ENCODE measurements at places on chromosomes 16 and 17.

DNA sequence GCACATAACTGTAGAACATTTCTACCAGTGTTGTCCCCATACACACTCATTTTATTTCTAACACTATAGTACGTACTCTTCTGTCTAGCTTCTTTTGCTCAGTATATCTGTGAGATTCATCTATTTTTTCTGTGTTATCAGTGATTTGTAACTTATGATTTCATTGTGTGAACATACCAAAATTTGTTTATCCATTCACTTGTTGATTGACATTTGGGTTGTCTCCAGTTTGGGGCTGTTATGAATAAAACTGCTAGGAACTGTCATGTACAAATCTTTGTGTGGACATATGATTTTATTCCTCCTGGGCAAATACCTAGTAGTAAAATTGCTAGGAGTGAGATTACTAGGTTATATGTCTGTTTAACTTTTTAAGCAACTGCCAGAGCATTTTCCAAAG, 9.6 kb downstream of the CYB5B start:
- DNase-seq = no peak

DNA sequence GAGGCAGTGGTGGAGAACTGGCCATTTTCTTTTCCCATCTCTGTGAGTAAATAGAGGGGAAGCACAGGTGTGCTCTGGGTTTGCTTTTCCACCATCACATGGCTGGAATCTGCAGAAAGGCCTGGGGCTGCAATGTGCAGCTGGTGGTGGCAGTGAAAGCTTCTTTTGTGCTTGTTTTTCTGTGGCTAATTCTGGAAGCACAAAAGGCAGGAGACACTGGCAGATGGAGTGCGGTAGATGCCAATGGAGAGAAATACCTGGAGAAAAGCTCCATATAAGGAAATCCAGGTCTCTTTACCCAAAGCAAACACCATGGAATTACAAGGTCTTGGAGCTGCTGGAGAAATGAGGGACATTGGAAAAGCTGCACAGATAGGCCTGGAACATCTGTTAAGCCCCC, 146.9 kb downstream of the HAPSTR1 start:
- no peak for DNase-seq

- no peak for DNase-seq
Observed at GRCh38 chr16:55171241-55171640, 152.8 kb upstream of the IRX6 start.

GRCh38 chr17:17921192-17922069, 50.8 kb downstream of the TOM1L2 start:
- DNase-seq = peak; percentile 96

DNA sequence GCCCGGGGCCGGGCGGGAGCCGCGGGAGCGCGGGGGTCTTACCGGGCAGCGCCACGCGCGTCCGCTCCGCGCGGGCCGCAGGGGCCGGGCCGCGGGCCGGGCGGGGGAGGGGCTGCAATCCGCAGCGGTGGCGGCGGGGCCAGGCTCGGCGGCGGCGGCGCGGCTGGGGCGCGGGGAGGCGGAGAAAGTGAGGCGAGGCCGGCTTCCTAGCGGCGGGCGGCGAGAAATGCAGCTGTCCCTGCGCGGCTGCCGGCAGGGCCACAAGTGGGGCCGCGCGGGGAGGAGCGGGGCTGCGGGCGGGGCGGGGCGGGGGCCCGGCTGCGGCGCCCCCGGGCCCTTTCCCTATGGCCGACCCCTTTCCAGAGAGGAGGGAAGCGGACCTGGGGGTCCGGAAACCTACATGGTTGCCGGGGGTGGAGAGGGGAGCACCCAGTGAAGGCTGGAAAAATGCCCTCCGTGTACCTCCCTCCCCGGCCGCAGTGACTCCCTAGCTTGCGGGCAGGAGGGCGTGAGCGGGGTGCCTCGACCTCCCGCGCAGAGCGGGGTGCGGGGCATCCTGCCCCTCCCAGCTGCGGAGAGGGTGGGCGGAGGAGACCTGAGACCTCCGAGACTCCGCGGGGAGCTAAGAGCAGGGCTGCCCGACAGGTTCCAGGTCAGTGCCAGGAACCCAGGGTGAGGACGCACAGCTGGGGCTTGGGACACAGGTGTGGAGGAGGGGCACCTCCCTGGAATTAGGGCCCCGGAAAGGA, at the start of gene CUEDC1:
Gene CUEDC1 (minus strand): TSS at position 230 of the 749 bp plus-strand sequence. CDS start 69,848 bp downstream, outside the sequence.
- DNase-seq = peak; percentile 59

- peak; percentile 92 for DNase-seq
Observed at GRCh38 chr17:51121620-51122472, 1.2 kb upstream of the SPAG9 start.

DNA sequence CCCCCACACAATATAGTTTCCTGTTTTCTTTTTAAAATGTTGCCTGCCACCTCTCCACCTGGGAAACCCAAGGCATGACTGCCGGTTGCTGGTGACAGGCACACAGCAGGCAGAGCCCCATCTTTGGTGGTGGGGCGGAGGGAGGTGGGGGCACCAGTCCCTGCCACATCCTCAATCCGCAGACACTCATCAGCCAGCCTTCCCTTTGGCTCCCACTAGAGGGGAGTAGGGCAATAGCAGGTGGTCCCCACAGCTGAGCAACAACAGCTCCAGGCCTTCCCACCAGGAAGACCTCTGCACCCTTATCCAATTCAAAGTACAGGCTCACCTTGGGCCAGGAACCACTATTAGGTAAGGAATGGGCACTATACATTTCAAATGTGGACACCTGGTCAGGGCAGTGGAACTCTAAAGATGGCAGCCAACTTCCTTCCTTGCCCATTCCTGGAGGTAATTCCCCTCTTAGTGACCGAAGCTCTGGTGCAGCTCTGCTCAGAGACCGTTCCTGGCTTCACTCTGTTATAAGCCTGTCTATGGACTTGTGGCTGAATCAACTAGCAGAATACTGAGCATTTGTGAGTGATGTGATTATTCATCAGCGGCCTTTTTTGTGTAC, 13.9 kb downstream of the RECQL5 start:
- DNase-seq = peak; percentile 25

DNA sequence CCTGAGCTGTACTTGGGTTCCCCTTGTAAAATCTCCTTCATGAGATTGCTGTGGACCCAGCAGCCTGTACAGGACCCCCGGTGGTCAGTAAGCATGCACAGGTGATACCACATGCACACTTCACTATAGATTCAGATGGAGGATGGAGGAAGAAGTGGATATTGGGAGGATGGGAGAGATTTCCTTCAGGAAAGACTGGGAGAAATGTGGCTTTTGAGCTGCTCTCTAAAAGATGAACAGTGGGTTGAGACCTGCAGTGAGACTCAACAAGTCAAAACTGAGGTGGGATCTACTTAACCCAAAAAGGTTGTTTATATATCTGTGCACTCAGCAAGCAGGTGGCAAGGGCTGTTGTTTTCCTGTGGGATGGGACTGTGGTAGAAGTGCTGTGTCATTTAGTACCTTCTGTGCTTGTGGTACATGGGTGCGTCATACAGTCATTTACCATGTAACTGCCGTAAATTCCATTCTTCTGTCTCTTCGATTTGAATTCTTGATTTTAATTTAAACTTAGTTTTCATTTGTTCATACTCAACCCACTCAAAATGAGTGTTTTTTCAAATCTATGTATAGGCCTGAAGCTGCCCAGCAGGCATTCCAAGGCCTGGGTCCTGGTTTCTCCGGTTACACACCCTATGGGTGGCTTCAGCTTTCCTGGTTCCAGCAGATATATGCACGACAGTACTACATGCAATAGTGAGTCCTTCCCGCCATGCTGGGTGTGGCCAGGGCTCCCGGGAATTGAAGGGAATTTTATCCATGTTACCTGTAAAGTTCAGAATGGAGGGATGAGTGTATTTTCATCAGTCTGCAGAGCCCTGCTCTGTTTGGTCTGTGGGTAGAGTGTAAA, 6.9 kb downstream of the HERPUD1 start:
- DNase-seq = no peak
